ENCODE measurements at places on chromosomes 6 and 20. TPM values are rescaled to one million over a fixed set of nuclear protein-coding genes. Genes with fewer than 3 reads are reported as not detected.

TUBB2B gene
- total RNA-seq = 2.7 TPM

DNA sequence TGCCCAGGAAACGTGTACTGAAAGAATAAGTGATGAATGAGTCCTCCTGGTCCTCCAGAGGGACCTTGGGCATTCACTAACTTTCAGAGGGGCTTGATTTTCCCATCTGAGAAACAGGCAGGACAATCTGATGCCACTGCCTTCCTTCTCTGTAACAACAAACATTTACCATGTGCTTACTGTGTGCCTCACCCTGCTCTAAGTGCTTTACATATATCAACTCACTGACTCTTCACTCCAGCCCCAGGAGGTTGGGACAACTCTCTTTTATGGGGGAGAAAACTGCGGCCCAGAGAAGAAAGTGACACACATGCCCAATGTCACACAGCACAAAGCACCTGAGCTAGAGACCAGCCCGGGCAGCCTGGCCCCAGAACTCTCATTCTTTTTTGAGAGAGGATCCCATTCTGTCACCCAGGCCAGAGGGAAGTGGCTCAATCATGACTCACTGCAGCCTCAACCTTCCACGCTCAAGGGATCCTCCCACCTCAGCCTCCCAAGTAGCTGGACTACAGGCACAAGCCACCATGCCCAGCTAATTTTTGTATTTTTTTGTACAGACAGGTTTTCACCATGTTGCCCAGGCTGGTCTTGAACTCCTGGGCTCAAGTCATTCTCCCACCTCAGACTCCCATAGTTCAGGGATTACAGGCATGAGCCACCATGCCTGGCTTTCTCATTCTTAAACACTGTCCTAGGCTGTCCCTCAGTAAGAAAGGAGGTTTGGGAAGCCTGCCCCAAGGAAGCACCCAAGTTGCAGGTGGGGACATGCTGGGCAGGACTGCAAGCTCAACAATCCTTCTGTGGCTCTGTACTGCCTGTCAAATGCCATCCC is 38.0 kb downstream of the NOL4L start:
- DNase-seq = no peak

DNA sequence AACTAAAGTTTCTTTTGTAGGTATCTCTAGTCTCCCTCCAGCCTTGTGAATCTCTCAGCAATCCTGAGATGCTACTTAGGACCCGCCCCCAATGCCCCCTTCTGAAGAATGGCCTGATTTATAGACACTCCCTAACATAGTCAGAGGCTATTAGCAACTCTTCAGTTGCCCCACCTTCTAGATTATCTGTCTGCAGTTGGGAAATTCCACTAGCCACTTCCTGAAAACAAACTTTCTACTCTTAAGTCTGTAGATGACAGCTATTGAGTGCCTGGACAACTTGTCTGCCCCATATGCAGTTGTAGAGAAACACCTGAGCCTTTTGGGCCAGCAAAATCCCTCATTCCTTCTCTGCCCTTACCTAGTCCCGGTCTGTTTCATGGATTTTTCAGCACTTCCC is 188.2 kb upstream of the PREP start:
- DNase-seq = no peak

MRPS18A gene
- total RNA-seq = 64.1 TPM

GRCh38 chr6:56764081-56764566 is 121.4 kb upstream of the DST start:
- no peak for DNase-seq

GRCh38 chr20:44497761-44498160 is 22.1 kb downstream of the TTPAL start:
- DNase-seq = no peak

DNA sequence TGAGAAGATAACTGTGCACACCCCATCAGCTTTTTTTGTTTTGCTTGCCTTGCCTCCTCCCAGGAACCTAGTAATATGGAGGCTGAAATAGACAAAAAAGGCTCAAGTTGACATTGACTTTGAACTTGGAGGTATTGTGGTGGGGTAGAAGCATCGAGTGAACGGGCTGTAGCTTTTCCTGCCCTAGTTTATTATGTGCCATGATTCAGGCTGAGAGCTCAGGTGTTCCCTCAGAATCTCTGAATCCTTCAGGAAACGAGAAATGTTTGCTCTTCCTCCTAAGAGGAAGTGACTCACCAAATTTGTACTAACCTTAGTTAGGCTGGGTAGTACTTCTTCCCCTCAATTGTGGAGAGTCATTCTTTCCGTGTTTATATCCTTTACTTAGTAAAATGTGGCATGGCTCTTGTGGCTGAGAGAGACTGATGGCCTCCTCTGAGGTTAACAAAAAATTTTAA is 98.8 kb downstream of the SASH1 start:
- DNase-seq = no peak

GRCh38 chr6:32255199-32256153 is 31.6 kb upstream of the NOTCH4 start:
- peak; percentile 72 for DNase-seq

MAS1L gene
- not detected for total RNA-seq

DNA sequence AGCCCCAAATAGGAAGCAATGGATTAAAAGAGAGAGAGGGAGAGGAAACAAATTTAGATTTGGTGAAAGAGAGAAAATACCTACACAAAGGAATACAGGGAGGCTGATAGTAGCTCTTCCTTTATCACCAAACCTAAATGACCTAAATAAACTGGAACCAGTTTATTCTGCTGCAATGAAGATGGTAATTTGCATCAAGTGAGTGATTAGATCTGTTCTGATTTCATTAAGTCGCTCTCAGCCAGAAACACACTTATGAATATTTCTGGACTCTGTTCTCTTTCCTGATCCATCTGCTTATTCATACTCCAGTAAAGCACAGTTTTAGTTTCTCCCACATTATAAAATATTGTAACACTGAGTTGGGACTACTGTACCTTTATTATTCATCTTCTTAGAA is 83.4 kb upstream of the BMP5 start:
- DNase-seq = no peak

DNA sequence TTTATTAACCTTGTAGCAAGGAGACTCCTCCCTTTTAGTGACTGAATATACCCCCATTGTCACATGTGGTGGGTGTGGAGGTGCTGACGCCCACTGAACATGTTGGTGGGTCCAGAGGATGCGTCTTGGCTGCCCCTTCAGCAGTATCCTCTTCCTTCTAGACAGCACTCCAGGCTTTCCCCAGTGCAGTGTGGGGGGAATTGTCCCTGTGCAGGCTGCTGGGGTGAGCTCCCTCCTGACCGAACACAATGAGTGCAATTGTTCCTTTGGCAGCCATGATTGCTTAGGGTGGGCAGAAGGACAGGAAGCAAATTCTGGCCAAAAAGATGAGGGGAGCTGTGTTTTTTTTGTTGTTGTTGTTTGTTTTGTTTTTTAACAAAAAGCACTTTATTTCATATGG is 209.3 kb upstream of the PDE10A start:
- no peak for DNase-seq

SLC2A4RG gene
- total RNA-seq = 79.1 TPM

DNA sequence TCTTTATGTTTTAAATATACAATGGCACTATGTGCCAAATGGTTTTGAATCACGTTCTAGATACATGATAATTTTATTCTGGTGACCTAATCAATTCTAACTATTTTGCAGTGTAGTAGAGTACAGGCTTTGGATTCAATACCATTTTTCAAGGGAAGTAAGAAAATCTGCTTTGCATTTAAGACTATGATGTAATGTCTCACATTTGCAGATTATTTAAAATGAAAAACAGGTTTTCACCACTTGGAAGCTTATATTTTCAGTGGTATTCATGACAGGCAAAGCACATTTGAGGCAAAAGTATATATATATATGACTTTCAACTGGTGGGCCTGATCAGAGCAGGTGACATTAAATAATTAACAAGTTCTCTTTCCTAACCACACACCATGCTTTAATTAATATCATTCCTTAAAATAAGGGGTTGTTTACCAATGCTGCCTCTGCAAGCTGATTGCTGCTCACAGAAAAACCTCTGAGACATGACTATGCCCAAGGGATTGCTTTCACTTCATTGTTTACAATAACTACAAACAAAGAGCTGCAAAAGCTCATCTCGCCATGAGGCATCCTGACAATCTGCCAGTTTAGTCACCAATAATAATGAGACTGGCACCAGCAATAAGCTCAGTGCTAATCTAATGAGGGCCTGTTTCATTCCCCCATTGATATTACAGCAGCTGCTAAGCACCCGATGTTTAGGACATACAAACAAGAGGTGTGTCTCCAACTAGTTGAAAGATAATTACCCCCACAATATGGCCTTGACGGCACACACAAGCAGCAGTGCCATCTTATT is 1176.0 kb upstream of the GJE1 start:
- no peak for DNase-seq

GRCh38 chr6:159095616-159096015 is 50.8 kb upstream of the TAGAP start:
- DNase-seq = no peak
